ENCODE measurements at places on chromosomes 13 and 19.

- peak; percentile 74 for DNase-seq
Measured at GRCh38 chr13:23620211-23620610, 50.0 kb downstream of the TNFRSF19 start.

DNA sequence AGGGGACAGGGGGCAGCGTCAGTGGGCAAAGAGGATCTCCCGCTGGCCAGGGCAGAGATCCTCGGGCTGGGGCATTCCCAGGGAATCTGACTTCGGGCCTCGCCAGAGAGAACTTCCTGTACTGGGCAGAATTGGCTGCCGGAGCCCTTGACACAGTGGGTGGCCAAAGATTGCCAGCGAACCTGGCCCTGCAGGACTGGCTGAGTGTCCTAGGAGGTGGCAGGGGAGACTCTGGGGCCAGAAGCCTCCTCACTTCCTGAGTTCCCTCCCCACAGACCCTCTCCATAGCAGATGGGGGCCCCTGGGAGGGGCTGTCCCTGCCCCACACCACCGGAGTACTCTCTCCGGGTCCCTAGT, 19.3 kb downstream of the DPP9 start:
- DNase-seq, result no peak

- DNase-seq, result no peak
Measured at GRCh38 chr19:19670070-19670551, 1.5 kb downstream of the ZNF101 start.

DNA sequence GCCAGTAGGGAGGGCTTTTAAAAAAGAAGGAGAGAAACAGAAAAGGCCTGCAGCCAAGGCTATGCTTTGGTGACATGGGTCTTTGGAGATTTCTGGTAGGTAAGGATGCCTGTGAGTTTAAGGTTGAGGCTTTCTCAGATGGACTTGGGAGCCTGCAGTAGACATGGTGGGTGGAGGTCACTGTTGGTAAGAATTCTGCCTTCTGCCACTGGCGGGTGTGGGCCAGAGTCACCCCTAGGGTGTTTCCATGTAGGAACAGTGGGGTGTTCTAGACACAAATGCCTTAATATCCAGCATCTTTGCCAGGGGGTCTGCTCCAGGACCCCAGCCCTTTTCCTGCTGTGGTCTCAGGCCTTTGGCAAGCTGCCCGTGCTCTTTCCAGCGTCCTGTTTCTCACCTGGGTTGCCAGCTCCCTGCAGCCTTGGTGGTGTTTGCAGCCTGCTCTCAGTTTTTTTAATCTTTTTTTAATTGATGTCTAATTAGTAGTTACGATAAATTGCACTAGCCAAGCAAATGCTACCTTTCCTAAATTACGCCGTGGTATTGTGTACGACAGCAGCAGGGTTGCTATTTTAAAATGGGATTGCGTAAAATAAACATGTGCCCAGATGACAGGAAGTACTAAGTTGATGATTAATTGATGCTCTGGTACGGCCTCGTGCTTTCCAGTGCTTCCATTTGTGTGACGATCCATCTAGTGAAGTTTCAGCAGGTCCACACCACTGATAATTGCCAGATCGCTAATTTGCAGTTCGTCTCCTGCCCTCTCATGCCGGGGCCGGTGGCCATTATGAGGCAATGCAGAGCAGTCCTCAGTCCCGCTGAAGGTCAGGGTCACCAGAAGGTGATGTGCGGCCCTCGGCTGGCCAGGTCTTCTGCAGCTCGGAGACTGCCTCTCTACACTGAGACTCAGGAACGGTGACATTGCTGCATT, 35.3 kb upstream of the NPAS1 start:
- DNase-seq, result peak; percentile 75

GRCh38 chr19:14770944-14771839, 7.2 kb downstream of the ADGRE2 start:
- DNase-seq, result no peak

DNA sequence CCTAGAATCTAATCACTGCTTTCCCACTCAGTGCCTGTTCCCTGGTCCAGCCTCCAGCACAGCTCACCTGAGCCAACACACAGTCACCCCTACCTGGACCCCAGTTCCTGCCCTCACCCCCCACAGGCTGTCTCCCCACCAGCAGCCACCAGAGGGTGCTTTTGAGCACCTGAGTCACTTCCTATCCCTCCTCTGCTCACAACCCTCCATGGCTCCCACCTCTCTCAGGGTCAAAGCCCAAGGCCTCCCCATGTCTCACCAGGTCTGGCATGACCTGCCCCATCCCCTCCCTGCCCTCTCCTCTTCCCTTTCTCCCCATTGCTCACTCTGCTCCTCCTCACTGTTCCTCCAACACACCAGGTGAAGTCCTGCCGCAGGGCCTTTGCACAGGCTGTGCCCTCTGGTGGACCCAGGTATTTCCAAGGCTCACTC, 7.1 kb upstream of the DPP9 start:
- DNase-seq, result no peak

DNA sequence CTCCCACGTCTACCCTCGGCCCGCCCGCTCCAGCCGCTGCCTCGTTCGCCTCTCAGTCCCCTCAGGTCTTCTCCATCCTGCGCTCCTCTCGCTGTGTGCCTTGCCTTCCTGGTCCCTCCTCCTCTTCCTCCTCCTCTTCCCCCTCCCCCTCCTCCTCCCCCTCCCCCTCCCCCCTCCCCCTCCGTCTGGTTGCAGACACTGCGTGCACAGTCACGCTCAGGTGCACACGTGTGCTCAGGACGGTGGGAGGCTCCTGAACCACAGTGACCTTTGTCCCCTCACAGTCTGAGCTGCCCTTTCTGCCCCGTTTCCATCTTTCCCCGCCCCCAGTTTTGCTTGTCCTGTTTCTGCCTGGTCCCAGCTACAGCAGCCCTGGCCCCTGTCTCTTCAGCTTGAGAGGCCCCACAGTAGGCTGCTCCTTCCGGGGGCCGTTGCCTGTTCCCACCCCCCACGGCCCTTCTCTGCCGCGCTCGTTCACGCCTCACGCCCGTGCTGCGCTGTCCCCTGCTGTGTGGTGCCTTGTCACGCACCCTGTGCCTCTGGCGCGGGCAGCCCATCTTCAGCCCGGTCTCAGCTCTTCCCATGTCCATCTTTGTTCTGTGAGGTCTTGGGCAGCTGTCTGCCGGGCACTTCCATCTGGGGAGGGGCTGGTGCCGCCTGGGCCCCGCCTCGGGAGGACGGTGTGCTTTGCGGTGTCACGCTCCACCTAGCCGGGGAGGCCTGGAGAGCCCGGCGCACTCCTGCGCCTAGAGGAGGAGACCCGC, 13.8 kb upstream of the RPS15 start:
- DNase-seq, result no peak

DNA sequence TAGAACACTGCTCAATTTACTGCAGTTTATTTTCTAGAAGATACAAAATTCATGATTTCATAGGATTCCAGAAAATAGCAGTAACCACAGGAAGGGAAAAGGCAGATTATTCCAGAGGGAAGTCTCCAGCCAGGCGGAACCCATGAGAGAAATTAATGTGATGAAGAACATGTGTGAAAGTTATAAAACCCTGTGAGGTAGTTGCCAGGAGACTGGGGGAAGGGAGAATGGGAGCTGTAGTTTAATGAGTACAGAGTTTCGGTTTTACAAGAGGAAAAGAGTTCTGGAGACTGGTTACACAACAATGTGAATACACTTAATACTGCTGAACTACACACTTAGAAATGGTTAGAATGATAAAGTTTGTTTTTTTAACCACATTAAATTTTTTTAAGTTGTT, 14.2 kb upstream of the PDX1 start:
- no peak for DNase-seq

GRCh38 chr19:31064491-31064890, 284.7 kb downstream of the TSHZ3 start:
- peak; percentile 72 for DNase-seq

DNA sequence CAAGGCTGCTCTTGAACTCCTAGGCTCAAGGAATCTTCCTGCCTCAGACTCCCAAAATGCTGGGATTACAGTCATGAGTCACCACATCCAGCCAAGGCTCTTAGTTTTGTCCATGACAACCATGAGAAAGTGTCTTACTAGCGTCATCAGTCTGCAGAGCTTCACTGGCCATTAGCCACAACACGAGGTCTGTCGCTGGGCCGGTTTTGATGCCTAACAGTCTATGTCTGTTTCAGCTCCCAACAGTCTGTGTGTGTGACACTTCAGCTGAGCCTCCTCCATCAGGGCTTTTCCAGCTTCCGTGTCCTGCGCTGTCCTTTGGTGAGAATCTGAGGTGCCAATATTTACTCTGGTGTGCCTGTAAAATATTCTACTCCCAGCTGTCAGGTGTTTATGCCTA, 47.6 kb downstream of the CEP89 start:
- no peak for DNase-seq

- no peak for DNase-seq
Measured at GRCh38 chr19:13410946-13411345, 95.3 kb downstream of the CACNA1A start.

DNA sequence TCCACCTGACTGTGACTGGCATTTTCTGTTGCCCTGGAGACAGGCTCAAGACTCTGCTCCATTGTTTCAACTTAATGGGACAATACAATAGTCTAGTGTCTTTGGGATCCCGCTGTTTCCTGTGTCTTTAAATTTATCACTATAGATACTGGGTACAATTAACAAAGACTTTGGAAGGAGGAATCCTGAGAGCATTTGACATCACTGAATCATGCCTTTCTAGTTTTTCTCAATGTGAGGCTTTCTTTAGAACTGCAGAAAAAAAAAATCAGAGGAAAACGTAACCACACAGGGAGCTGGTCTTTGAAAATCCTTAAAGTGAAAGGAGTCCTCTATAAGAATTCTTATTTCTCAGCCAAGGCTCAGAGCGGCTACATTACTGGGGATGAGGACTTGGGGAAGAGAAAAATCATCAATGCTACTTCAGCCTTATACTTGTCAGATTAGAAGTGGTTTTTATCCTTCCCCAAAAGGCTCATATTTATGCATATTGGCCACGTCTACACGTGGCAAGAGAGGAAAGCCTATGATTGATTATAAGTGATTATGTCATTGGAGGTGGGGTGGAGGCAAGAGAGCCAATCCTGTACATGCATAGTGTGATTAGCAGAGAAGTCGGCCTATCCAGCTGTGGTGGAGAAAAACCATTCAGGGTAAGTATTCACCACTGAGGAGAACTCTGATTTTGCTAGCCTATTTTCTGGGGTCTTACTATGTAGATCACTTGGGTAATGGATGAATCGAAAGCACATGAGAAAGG, 34.4 kb upstream of the UBL3 start:
- no peak for DNase-seq

GRCh38 chr13:106471957-106472543, 63.4 kb downstream of the EFNB2 start:
- peak; percentile 84 for DNase-seq

- DNase-seq, result peak; percentile 48
Measured at GRCh38 chr13:72643311-72643989, 84.0 kb downstream of the MZT1 start.

- no peak for DNase-seq
Measured at GRCh38 chr19:44908074-44908835, 2.7 kb downstream of the APOE start.

DNA sequence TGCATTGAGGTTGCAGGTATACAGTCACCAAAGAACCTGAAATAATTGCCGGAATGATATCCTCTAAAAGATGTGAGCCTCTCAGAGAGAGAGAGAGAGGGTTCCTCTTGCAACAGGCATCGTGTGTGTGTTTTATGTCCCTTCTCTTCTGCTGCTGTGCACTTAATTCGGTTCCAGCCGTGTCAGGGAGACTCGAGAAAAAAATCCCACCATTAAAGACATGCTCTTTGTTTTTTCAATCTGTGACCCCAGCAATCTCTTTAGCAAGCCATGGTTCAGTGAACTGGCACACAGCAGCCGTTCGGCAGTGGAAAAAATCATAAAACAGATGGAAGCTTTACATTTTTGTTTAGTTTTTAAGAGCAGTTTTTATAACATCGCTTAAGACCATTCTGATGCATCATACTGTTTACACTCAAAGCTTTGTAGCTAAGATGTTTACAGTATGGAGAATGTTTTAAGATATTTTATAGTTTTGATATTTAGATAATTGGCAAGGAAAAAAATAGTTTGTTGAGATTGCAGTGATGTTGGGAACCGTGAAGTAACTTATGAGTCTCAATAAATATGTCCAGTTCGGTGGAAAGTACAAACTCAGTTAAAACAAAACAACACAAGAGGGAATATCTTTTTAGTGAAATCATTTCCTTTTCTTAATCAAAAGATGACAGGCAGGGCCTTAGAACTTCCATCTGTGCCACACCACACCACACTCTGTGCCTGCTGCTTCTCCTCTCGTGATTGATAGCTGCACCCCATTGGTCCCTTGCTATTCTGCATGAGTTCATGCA, 31.2 kb upstream of the ZNF536 start:
- DNase-seq, result no peak

DNA sequence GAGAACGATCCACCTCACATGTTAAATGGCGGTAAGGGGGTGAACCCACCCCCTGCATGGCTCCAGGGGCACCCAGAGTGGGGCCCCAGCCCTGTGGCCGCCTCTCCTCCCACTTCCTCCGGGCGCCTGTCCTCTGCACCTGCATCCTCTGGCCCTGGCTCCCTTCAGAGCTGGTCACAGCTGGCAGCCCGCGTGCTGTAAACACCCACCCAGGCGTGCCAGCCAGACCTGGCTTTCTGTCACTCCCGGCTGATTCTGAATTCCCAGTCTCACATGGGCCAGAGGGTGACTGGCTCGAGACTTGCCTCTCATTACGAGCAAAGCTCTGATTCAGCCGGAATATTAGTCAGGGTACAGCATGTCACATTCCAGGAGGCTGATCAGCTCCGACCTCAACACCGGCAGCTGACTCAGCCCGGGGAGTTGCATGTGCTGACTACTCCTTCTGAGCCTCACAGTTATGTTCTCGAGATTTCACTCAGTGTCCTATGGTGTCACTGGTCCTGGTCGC, 75.1 kb downstream of the GNG7 start:
- DNase-seq, result peak; percentile 100

DNA sequence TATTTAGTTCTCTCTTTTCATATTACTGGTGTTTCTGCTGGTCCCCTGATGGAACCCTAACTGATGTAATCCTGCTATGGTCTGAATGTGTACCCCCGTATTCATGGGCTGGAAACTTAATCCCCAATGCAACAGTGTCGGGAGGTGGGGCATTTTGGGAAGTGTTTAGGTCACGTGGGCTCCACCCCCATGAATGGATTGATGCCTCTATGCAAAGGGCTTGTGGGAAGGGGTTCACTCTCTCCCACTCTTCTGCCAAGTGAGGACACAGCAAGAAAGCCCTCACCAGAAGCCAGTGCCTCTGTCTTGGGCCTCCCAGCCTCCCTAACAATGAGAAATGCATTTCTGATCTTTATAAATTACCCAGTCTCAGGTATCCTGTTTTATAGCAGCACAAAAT, 21.2 kb upstream of the UBAC2 start:
- no peak for DNase-seq

DNA sequence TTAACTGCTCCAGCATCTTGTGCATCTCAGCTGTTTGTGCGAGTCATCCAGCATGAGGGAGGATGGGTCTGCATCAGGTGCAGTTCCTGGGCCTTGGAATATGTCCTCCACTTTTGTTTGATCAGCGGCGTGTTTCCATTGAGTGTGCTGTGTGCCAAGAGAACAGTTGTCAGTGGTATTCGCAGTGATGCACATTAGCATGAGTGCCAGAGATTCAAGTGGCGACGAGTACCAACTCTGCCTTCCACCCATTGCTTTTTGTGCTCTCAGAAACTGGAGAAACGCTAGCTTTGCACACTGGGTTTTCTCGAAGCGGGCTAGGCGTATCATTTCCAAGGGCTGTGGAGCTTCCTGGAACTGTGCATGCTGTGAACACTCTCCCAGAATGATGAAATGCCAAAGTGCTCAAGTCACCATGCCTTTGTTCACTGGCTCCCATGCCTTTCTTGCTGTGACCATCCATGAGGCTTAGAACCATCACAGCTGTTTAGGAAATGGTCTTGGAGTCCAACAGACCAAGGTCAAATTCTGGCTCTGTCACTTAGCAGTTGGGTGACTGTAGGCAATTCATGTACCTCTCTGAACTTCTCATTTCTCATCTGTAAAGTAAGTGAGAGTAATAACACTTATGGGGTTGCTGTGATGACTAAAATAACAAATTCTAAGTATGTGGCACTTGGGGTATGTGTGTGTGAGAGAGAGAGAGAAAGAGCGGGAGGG, 18.4 kb downstream of the LRCH1 start:
- peak; percentile 85 for DNase-seq

Measured in LHCN-M2 (cell line).